ENCODE measurements at places on chromosomes 16 and 17.

DNA sequence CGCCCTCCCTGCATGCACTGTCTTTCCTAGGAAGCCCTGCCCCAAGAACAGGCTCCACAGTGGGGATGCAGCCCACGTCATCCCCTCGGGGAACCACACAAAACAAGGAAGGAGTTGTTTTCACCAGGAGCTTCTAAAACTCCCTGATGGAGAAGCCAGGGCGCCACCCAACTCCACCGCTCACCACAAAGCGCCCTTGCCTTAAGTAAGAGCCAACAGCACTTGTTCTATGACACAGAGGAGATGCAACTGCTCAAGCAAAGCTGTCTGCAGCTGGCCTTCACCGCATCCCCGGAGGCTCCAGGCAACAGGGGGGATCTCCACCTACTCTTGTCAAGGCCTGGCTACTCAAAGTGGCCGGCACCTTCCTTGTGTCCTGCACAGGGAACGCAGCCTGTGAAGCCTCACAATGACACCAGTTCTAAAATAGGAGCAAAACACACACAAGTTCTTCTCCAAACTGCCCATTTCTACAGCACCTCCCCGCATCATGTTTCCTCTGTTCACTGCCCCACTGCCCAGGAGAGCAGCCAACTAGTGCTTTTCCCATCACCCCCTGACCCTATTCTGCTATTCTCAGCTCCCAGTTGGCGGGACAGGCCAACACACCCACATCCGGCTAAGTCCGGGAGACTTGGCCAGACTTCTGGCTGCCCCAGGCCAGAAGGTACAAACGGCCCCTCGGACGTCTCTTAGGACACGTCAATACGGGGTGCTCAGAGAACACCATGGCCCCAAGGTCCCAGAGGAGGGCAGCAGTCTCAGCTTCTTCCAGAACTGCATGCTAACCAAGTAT lies 24.2 kb downstream of the MPG start:
- DNase-seq, result no peak

- DNase-seq, result peak; percentile 74
These were observed 13.7 kb upstream of the CDC42EP4 start for GRCh38 chr17:73325527-73325842.

GRCh38 chr16:30478766-30479478 lies 6.4 kb downstream of the ITGAL start:
- no peak for DNase-seq

DNA sequence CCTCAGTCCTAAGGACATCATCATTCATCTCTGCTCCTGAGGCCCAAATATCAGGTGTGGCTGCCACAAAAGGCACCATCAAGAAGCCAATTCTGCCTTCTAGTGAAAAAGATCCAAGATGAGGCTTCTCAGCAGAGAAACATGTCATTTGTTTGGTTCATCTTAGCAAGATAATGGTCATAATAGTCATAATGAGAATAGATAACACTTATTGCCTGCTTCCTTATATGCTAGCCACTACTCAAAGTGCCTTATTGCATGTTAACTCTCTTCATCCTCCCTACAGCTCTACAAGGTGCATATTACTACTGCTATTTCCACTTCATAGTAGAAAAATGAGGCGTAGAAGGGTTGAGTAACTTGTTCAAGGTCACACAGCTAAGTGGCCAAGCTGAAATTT lies 45.0 kb upstream of the MRPS23 start:
- no peak for DNase-seq

GRCh38 chr16:85639529-85640253 lies 26.6 kb downstream of the GSE1 start:
- peak; percentile 23 for DNase-seq

DNA sequence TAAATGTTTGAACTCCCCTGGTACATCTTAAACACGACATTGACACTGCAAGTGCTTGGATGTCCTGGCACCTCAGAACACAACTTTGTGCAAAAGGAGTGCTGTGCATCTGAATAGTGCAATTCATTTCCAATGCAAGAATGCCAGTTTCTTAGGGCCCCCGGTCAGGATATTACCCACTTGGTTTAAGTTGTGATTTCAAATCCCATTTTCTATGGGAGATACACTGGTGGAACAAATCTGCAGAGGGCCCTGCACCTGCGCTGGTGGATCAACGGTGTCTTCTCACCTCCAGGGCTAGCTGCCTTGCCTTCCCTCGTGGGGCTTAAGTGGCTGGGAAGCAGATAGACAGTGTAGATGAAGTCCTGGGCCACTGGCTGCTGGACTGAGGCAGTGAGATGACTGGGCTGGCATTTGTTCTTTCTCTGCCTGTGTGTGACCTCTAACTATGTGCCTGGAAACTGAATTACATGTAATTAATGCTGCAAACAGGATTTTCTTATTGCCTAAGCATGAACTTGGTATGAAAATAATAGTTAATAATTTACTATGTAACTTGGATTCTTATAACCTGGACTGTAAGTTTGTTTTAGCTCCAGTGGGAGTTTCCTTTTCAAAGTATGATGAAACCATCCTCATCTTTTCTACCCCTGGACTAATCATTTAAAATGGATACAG lies 20.9 kb downstream of the HAPSTR1 start:
- DNase-seq, result no peak

- no peak for DNase-seq
These were observed 45.3 kb downstream of the C17orf58 start for GRCh38 chr17:67950945-67951344.
